ENCODE measurements at places on chromosomes 1 and 21.

GRCh38 chr21:18030248-18030647, 211.1 kb upstream of the C21orf91 start:
- no peak for DNase-seq

DNA sequence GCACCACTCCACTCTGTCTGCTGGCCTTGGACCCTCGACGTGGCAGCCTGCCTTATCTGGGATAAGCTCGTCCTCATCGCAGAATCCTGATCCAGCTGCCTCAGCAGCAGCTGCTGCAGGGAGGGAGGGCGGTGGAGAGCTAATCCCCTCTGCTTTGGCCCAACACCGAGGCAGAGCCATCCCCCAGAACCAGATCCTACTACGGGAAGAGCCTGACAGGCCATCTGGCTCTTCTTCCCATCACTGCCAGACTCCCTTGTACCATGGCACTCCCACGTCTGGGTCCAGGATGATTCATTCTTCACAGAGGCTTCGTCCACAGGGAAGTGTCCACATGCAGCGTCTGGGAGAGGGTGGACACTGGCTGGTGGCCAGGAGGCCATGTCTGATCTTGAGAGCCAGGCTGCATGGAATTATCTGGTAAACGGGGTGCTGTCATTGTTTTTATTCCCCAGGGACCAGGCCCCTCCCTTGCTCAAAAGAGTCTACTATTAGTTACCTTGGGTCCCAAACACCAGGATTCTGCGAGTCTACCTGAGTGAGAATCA, 14.6 kb upstream of the PKP1 start:
- no peak for DNase-seq

- no peak for DNase-seq
These were observed 8.1 kb downstream of the ADAMTS5 start for GRCh38 chr21:26958788-26959187.

GRCh38 chr1:167645625-167646414, 15.8 kb downstream of the RCSD1 start:
- no peak for DNase-seq

DNA sequence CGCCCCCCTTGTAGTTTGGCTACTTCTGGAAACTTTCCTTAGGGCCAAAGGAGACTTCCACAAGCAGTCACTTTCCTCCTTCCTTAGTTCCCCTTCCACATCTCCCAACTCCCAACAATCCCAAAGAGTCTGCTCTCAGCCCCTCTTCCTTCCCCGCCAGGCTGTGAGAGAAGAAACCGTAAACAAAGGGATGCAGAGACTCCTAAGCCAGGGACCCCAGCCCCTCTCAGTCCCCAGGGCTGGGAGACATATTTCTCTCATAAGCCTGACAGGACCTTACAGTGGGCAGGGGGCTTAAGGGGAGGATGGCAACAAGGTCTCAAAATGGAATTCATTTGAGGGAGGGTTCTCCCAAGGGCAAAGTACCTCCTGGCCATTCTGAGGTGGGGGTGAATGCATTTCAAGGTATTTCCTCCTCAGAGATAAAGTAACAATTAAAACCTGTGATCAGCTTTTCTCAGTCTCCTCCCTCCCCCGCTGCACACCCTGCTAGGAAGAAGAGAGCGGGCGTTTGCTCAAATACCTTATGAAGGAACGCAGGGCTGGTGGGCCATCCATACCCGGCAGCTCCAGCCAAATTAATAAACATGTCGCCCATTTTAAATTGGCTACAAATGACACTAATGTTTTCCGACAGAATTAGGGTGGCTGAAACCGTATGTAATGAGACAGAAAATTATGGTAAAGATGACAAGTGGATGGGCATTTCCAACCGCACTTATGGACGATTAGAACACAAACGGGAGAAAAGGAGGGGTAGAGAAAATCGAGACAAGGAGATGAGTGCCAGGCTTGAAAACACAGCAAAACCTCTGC, 4.0 kb downstream of the BARHL2 start:
- no peak for DNase-seq

- no peak for DNase-seq
These were observed 75.5 kb upstream of the MACF1 start for GRCh38 chr1:39128959-39129358.

All from activated T-helper 1 cell treated with anti-CD3 and anti-CD28 coated beads, Interleukin-12 subunit alpha, Interleukin-12 subunit beta, Interleukin-2, Interleukin-4 antibody, amounts not matched to agents 30 ng/mL and 10 ng/mL and 1 ng/mL, durations not matched to agents 14 hours and 24 hours and 36 hours (primary cell).